ENCODE measurements at places on chromosomes 2 and 18. TPM values are rescaled to one million over a fixed set of nuclear protein-coding genes. Genes with fewer than 3 reads are reported as not detected.

Gene VAMP8
- total RNA-seq = 10.0 TPM

Gene ERBB4
- total RNA-seq = 24.6 TPM

Gene SIX3
- total RNA-seq = not detected

Gene ADRA2B
- 1.5 TPM for total RNA-seq

Gene DIPK1C
- 5.7 TPM for total RNA-seq

Gene UGT1A8
- not detected for total RNA-seq

All from heart right ventricle (tissue), 16 donors.